Testis (tissue), 5 donors: ENCODE measurements at places on chromosomes 7 and 10.

- DNase-seq: no peak
- H3K27me3 ChIP-seq: no peaks in the 10 kb centered on the region
- H3K36me3 ChIP-seq: no peaks in the 10 kb centered on the region
- no peaks in the 10 kb centered on the region for H3K4me1 ChIP-seq
Measured at GRCh38 chr10:71945819-71946474, 18.2 kb upstream of the CHST3 start.

DNA sequence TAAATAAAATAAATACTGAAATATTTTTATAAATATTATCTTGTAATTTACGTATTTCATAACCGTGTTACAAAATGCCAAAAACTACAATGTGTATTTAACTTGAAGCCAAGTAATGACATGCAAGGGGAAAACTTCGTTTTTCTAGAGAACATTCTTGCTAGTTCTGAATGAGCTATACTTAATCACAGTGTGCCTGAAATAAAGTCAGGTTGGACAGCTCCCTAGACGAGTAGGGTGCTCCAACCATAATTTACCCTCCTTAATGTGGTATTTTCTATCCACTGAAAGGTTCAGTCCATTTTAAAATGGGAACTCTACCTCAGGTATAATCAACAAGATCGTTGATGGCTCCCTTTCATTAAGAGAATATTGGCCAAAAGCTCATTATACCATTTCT, 194.5 kb upstream of the AHR start:
- H3K36me3 ChIP-seq: no peaks in the 10 kb centered on the region
- H3K27me3 ChIP-seq: no peaks in the 10 kb centered on the region

GRCh38 chr10:8705415-8705814, 650.9 kb downstream of the GATA3 start:
- no peak for DNase-seq
- H3K27me3 ChIP-seq: no peaks in the 10 kb centered on the region
- no peak overlapping the region for H3K4me3 ChIP-seq
- no peaks in the 10 kb centered on the region for H3K4me1 ChIP-seq
- H3K27ac ChIP-seq: no peak overlapping the region

GRCh38 chr10:118944959-118945633, 84.4 kb upstream of the NANOS1 start:
- no peaks in the 10 kb centered on the region for H3K27me3 ChIP-seq
- no peaks in the 10 kb centered on the region for H3K4me1 ChIP-seq
- H3K4me3 ChIP-seq: no peak overlapping the region
- no peak for DNase-seq
- H3K36me3 ChIP-seq: no peaks in the 10 kb centered on the region

DNA sequence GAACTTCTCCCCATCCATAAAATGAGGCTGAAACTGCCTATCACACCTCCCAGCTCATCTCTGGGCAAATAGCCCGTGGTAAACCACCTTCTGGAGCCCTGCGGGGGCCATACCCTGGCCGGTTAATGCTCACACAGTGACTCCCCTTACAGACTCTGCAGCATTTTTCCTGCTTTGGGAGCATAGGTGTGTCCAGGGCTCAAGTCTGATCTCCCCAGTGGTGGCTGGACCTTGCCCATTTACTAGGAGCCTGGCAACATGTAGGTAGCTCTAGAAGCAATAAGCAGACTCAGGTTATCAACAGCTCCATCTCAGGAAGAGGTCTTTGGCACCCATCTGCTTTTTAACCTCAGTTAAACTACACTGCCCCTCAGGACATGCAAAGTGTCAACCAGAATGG, 5.5 kb upstream of the CDHR1 start:
- no peak overlapping the region for H3K27ac ChIP-seq
- no peaks in the 10 kb centered on the region for H3K4me1 ChIP-seq
- DNase-seq: no peak
- H3K4me3 ChIP-seq: no peak overlapping the region
- H3K27me3 ChIP-seq: no peaks in the 10 kb centered on the region

DNA sequence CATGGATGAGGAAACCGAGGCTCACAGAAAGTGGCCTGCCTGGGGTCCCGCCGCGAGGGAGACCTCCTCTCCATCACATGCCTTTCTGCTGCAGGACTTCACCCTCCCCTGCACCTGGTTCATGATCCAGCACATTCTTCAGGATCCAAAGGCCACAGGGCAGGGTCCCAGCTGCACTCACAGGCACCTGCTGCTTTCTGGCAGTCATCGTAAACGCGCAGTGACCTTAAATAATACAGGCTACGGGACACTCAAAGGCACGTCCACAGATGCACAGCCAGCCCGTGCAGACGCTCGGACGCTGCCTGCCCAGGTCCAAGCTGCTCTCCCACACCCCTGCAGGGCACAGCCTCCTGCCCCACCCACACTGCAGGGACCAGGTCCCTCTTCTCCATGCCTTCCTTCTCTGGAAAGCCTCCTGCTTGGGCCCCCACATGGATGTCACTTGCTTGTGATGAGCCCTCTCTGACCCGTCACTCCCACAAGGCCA, 49.9 kb downstream of the CALML3 start:
- no peaks in the 10 kb centered on the region for H3K27me3 ChIP-seq
- no peaks in the 10 kb centered on the region for H3K36me3 ChIP-seq
- no peak overlapping the region for H3K4me3 ChIP-seq
- H3K27ac ChIP-seq: no peak overlapping the region

- H3K36me3 ChIP-seq: no peaks in the 10 kb centered on the region
- no peak for DNase-seq
- no peak overlapping the region for H3K27ac ChIP-seq
- H3K4me1 ChIP-seq: no peaks in the 10 kb centered on the region
- no peak overlapping the region for H3K4me3 ChIP-seq
- no peaks in the 10 kb centered on the region for H3K27me3 ChIP-seq
Measured at GRCh38 chr7:121620206-121620605, 224.1 kb upstream of the FAM3C start.

DNA sequence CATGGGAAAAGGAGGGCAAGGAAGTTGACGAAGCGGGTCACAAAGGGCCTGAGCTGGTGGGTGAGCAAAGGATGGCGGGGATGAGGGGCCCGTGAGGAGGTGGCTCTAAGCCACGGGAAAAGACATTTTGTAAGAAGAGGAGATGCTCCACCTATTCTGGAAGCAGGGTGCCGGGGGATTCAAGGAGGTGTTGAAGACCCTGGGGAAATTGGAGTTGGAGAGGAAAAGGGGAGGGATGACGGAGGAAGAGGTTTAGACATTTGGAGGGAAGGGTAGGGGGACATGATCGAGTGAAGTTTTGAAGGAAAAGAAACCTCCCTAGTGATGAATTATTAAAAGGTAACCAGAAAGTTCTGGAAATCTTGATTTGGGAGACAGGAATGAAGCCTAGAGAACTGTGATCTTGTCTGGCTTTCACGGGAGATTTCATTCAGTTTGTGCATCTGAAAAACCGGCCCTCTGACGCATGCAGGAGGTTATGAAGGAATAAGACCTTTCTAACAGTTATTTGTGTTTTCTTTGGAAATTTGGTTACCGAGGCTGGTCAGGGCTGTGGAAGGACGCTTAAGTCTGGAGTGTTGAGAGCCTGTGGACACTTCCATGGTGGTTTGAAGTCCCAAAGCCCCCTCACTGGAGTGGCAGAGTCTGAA, 1.4 kb downstream of the SMO start:
- H3K4me3 ChIP-seq: peak overlapping the region; percentile 73
- H3K27me3 ChIP-seq: no peaks in the 10 kb centered on the region
- no peak overlapping the region for H3K27ac ChIP-seq
- no peak for DNase-seq
- no peaks in the 10 kb centered on the region for H3K36me3 ChIP-seq

- no peak for DNase-seq
- no peaks in the 10 kb centered on the region for H3K27me3 ChIP-seq
- no peaks in the 10 kb centered on the region for H3K4me1 ChIP-seq
- H3K4me3 ChIP-seq: no peak overlapping the region
- no peaks in the 10 kb centered on the region for H3K36me3 ChIP-seq
Measured at GRCh38 chr7:92769394-92769699, 67.0 kb downstream of the CDK6 start.

- no peaks in the 10 kb centered on the region for H3K36me3 ChIP-seq
- no peak for DNase-seq
- no peak overlapping the region for H3K27ac ChIP-seq
- no peaks in the 10 kb centered on the region for H3K27me3 ChIP-seq
Measured at GRCh38 chr7:25028370-25029021, 48.5 kb upstream of the OSBPL3 start.

DNA sequence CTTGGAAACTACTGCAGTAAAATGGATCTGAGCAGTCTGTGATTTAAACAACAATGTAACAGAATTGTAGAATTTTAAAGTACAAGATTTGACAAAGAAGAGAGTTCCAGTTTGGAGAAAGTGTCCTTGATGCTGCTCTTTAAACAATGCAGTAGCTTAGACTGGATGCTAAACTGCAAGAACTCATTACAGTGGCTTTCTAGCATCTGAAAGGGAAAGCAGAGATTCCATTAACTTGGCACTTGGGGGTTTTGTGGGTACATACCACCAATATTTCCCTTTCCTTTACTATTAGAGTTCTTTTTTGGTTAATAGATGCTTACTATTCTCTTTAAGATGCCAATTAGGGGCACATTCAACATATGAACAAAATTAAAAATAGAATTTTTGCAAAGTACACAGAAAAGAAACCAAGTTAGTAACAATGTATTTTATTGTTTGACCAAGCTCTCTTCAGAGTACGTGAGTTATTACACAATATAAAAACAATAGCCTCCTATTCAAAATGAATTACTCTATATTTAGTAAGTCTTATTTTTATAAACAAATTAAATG, 11.9 kb downstream of the PSTK start:
- H3K27ac ChIP-seq: peak overlapping the region; percentile 70
- no peaks in the 10 kb centered on the region for H3K27me3 ChIP-seq
- H3K4me3 ChIP-seq: no peak overlapping the region
- no peak for DNase-seq

DNA sequence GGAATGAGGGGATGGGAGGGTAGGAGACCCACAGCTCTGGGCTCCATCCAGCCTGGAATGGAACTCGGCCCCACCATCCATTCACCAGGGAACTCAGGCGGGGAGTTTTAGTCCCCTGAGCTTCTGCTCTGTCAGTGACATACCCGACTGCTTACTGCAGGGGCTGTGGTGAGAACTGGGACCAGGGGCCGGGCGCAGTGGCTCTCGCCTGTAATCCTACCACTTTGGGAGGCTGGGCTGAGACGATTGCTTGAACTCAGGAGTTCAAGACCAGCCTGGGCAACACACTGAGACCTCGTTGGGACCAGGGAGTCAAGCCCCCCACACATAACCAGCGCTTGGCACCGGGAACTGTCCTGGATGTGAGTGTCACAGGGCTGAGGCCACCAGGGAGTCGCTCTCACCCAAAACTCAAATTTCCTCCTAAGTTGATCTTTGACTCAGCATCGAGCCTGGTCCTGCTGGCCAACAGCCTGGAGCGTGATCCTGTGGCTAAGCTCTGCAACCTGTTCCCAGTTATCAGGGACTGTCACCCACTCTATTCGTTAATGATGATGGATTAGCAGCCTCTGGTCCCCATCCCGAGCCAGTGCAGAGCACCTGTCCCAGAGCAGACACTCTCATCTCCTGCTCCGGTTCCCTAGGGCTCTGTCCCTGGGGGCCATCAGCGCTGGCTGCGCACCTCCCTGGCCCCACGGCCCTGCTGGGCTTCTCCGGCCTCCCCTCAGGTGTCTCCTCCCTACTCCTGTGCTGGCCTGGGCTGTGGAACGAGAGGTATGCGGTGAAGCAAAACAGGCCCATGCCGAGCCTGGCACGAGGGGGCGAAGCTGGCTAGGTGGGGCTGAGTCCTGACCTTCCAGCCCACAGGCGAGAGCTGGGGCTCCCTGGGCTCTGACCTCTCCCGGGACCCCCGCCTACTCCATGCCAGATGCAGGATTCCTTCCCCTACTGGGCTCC, 902 bp upstream of the CLDN15 start:
- H3K4me3 ChIP-seq: no peak overlapping the region
- peaks cover 32% of the 10 kb centered on the region for H3K4me1 ChIP-seq
- no peaks in the 10 kb centered on the region for H3K27me3 ChIP-seq
- no peak for DNase-seq

GRCh38 chr7:144518360-144518759, 114.9 kb upstream of the NOBOX start:
- no peaks in the 10 kb centered on the region for H3K27me3 ChIP-seq
- H3K36me3 ChIP-seq: no peaks in the 10 kb centered on the region
- H3K4me3 ChIP-seq: no peak overlapping the region
- H3K27ac ChIP-seq: no peak overlapping the region
- no peak for DNase-seq

DNA sequence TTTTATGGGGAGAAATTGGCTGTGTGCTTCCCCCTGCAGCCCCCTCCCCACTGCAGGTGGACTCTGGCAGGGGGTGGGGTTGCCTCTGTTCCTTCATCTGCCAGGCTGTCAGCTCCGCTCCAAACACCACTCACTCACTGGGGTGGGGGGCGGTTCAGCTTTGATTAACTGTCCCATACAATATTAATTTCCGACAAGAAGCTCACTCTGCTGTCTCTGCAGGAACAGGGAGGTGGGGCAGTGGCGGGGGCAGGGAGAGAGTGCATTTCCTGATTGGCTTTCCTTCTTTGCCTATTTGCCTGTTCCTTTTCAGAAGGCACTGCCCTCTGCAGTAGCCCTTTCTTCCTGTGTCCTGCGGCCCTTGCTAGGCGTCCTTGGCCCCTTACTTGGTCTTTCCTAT, 500.8 kb downstream of the PLXNA4 start:
- no peaks in the 10 kb centered on the region for H3K27me3 ChIP-seq
- H3K27ac ChIP-seq: no peak overlapping the region
- no peaks in the 10 kb centered on the region for H3K4me1 ChIP-seq
- H3K4me3 ChIP-seq: no peak overlapping the region
- no peaks in the 10 kb centered on the region for H3K36me3 ChIP-seq

- H3K4me3 ChIP-seq: no peak overlapping the region
- H3K36me3 ChIP-seq: no peaks in the 10 kb centered on the region
- H3K27me3 ChIP-seq: no peaks in the 10 kb centered on the region
- no peak overlapping the region for H3K27ac ChIP-seq
Measured at GRCh38 chr10:21421794-21422193, 103.7 kb downstream of the SKIDA1 start.

GRCh38 chr10:19708031-19708430, 108.2 kb upstream of the PLXDC2 start:
- H3K27ac ChIP-seq: no peak overlapping the region
- H3K4me1 ChIP-seq: no peaks in the 10 kb centered on the region
- no peaks in the 10 kb centered on the region for H3K36me3 ChIP-seq

GRCh38 chr7:77888998-77889397, 90.4 kb downstream of the PHTF2 start:
- H3K27me3 ChIP-seq: no peaks in the 10 kb centered on the region
- no peak overlapping the region for H3K4me3 ChIP-seq
- no peaks in the 10 kb centered on the region for H3K4me1 ChIP-seq

- H3K36me3 ChIP-seq: no peaks in the 10 kb centered on the region
- no peak overlapping the region for H3K4me3 ChIP-seq
- H3K4me1 ChIP-seq: peaks cover 10% of the 10 kb centered on the region
Measured at GRCh38 chr7:47881256-47881655, 67.0 kb downstream of the PKD1L1 start.

- peak overlapping the region; percentile 59 for H3K4me3 ChIP-seq
- DNase-seq: no peak
- H3K27ac ChIP-seq: peak overlapping the region; percentile 41
- H3K27me3 ChIP-seq: no peaks in the 10 kb centered on the region
- peaks cover 31% of the 10 kb centered on the region for H3K4me1 ChIP-seq
Measured at GRCh38 chr7:2518737-2519118, 846 bp upstream of the LFNG start.

- no peak overlapping the region for H3K4me3 ChIP-seq
- no peaks in the 10 kb centered on the region for H3K4me1 ChIP-seq
- H3K27ac ChIP-seq: no peak overlapping the region
- no peak for DNase-seq
- no peaks in the 10 kb centered on the region for H3K36me3 ChIP-seq
- H3K27me3 ChIP-seq: no peaks in the 10 kb centered on the region
Measured at GRCh38 chr7:34341326-34341725, 316.7 kb upstream of the NPSR1 start.
